ENCODE measurements at places on chromosomes 4 and X. TPM values are rescaled to one million over a fixed set of nuclear protein-coding genes. Genes with fewer than 3 reads are reported as not detected.

DNA sequence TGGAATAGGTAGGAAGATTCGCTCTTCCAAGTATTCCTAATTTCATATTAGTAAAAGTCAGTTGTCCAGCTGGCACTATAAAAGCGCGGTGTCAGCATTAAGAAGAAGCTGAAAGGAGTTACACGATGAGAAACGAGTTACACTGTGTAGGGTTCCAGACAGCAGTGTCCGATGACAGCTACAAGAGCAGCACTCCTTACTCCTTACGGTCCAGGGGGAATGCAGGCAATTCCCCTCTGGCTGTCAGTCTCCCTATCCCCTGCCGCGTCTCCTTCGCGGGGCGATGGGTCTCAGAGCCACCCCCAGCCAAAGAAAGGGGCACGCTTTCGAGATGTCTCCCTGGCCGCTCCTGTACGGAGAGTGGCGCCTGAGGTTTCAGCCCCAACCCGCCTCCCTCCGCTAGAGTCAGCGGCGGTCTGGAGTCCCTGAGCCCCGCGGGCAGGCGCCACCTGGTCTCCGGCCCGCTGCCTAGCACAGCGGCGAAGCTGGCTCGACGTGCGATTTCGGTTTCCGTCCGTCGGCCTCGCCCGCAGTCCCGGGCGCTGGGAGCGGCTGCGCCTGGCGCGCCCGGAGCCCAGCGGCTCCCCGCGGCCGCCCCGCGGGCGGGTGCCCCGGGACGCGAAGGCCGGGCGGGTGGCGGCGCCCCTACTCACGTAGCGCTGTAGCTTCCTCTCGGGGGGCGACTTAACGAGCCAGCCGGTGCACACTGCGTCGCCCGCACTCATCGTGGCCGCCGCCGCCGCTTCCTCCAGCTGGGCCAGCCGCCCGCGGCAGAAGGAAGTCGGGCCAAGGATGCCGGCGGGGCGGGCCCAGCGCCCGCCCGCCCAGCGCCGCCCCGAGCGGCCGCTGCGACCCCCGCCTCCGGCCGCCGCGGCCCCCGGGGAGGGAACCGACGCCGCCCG is at the start of gene GAB3:
Gene GAB3, minus strand, starts transcription at position 777 of the 902 bp plus-strand sequence. Its CDS starts 52 bp downstream, at position 725.
- DNase-seq: no peak

- DNase-seq: no peak
Observed at GRCh38 chr4:136319789-136320464, 1212.4 kb downstream of the PCDH18 start.

GRCh38 chr4:137866671-137867070 is 334.4 kb upstream of the PCDH18 start:
- no peak for DNase-seq

DNA sequence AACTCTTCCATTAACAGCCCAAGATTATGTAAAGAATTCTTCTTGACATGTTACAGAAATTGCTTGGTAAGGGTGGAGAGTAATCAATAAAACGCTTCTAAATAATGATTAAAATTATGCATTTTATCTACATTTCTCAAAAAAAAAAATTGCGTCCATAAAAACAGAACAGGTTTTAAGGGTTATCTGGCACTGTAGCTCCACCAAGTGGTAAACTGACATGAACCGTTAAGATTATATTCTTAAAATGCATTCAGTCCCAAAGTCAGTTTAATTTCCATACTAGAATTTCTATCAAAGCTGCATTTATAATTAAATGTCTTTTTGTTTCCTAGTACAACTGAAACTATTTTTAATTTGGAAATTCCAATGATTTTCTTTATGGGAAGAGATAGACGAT is 214.0 kb upstream of the UGT8 start:
- DNase-seq: no peak

GRCh38 chr4:142427456-142427855 is 418.6 kb downstream of the INPP4B start:
- DNase-seq: no peak

DNA sequence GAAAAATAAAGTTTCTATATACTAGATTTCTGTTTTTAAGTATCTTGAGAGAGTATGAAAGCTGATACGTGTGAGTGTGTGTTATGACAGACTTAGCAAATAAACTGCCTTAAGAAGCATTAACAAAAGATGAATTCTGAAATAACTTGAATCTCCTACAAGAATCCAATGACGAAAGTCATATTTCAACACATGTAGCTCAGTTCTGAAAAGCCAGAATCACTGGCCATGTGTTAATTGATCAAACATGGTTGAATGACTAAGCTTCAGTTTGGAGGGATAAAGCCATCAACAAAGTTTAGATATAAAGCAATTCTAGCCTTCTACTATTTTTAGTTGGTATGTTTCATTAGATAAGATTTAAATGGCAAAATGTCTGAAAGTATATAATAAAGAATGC is 88.5 kb upstream of the ETNPPL start:
- DNase-seq: no peak

DNA sequence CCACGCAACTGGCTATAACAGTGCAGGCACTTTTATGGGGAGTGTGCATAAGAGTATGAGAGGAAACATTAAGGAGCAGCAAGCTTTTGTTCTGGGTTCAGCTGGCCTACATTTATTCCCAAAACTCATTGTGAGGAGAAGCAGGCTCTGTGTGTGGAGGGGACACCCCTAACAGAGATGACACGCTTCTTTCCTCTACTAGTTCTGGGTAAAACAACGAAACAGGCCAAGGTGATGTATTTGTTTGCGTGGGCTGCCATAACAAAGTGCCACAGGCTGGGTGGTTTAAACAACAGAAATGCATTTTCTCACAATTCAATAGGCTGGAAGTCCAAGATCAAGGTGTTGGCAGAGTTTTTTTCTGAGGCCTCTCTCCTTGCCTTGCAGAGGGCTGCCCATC is 488.6 kb downstream of the MID1IP1 start:
- no peak for DNase-seq

- DNase-seq: no peak
Observed at GRCh38 chr4:173960398-173960797, 323.1 kb downstream of the FBXO8 start.

DNA sequence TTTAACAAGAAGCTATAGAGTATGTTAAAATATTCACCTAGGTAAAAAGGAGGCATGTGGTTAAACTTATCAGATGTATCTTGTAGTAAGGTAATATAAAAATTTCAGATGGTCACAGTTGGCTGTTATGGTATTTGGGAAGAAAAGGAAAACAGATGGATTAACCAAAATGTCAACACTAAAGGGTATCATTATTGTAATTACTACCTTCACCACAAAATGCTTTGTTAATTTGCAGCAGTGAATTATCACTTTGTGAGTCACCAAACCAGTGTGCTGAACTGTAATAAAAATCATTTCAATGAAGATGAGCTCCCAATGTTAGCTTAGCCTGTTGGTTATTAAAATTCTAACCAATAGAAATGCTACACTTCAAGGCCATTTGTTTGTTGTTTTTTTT is 233.9 kb downstream of the RPA4 start:
- DNase-seq: no peak

GRCh38 chr4:19301527-19301926 is 950.2 kb upstream of the SLIT2 start:
- DNase-seq: no peak

- DNase-seq: no peak
Observed at GRCh38 chr4:19650903-19651864, 600.5 kb upstream of the SLIT2 start.

DNA sequence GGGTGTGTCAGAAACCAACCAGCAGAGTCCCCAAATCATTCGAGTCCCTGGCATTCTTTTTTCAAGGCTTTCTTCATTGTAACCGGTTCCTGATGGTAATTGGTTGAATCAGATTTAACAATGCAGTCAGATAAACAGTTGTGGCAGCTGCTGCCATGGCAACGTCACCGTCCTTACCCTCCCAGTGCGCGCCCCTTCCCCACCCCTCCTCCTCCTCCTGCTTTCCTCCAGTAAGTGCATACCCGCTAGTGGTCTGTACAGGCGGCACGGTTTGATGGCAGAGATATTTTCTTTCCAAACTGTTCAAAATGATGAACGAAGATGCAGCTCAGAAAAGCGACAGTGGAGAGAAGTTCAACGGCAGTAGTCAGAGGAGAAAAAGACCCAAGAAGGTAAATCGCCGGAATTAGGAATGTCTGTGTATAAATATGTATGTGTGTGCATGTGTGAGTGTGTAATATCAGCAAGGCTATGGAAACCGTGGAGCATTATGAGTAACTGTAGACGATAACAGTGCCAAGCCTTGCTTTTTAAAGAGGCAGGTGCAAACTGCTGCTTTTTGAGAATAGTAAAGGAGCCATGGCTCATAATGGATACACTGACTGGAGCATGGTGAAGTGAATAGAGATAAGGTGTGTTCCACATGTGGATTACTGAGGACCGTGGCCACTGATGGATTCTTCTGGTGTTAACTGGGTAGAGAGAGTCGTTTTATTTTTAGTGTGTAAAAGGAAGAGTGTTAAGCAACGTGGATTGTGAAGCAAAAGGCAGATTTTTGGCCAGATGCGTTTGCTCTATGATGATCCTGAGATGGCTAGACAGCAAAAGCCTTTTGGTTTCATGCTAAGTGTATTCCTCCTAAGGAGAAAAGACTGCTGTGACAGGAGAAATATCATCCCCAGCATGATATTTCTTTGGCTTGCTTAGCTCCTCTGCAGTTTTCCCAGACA is at the start of gene ANK2:
Gene ANK2, plus strand, starts transcription at position 233 of the 950 bp plus-strand sequence. Its CDS starts 76 bp downstream, at position 309.
- peak; percentile 66 for DNase-seq

- no peak for DNase-seq
Observed at GRCh38 chr4:100100985-100101384, 89.3 kb downstream of the DDIT4L start.

- no peak for DNase-seq
Observed at GRCh38 chr4:176323511-176324160, 3.9 kb downstream of the SPCS3 start.

DNA sequence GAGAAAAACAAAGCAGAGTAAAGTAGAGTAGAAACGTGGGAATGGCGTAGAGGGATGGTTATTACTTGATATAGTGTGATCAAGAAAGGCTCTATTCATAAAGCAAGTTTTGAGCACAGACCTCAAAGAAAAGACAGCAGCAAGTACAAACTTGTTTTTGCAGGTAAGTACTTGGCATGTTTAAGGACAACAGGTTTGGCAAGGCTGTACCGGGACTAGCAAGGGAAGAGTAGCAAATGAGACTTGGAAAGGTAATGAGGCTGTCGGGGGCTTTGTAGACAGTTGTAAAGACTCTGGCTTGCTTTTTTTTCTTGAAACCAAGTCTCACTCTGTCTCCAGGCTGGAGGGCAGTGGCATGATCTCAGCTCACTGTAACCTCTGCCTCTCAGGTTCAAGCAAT is 40.9 kb downstream of the NEK1 start:
- DNase-seq: no peak

DNA sequence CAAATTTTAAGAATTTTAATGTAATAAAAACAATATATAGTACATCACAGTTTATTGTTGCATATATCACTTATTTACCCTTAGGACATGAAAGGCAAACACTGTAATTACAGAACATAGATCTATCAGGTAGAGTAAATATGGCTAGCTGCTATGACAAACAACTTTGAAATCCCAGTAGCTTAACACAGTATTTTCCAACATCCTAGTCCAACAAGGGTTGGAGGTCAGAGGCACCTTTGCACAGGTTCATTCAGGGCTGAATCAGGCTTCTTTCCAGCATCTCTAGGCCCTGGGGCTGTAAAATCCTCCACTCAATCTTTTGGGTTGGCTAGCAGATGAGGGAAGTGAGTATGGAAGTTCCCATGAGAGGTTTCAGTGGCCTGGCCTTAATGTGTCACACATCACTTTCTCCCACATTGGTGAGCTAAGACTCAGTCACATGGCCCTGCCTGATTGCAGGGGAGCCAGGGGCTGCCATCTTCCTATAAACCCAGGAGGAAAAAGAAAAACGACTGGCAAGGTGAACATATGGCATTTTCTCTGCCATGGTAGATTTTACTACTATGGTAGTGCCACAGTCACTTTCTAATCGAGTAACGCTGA is 32.9 kb downstream of the HERC6 start:
- DNase-seq: no peak

GRCh38 chrX:39067866-39068265 is 266.6 kb downstream of the MID1IP1 start:
- no peak for DNase-seq

- no peak for DNase-seq
Observed at GRCh38 chrX:24343719-24344118, 16.7 kb upstream of the SUPT20HL1 start.

DNA sequence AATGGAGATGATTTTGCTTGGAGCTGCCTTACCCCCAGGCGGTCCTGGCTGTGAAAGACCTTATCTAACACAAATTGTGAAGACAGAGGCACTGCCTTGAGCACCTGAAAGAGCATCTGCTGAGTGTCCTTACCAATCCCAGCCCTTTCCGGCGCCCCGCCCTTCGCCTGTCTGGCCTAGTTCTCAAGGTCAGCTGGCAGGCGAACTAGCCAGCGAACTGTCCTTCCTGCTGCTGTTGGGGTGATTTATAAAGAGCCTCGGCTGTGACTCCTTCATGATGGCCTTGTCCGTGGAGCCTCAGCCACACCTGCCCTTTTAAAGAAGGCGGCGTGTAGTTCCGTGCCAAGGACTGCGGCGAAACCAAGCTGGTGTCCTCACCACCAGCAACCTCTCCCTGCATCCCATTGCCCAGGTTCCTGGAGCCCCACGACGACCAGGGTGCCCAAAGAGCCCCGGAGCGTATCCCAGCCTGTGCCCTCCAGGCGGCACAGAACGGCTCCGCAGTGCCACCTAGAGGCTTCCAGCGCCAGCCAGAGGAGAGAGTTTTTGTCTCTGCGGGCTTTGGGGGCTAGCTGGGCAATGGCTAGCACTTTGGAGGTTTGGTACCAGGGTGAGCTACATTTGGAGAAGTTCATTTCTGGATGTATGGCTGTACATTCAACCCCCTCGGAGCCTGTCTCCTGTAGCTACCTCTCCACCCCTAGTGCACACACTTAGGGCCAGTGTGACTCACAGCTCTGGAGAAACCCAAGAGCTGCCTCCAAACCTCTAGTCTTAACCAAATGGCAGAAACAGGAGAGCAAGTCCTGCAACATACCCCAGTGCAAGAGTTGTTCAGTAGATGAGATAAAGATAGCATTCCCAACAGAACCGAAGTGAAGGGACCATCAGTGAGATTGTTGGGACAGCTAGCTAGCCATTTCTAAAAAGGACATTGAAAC is 36.8 kb upstream of the VMA21 start:
- DNase-seq: no peak

GRCh38 chr4:74433541-74434172 is 11.3 kb upstream of the AREG start:
- no peak for DNase-seq

- DNase-seq: no peak
Observed at GRCh38 chrX:94401426-94401825, 727.4 kb downstream of the FAM133A start.

- DNase-seq: no peak
Observed at GRCh38 chr4:74374561-74375327, 9.8 kb downstream of the EREG start.

- DNase-seq: no peak
Observed at GRCh38 chr4:102694791-102695190, 66.0 kb downstream of the MANBA start.

Gene SLC6A14
- total RNA-seq: not detected

Gene PRKX
- 10.5 TPM for total RNA-seq

Gene EVC2
- total RNA-seq: 0.54 TPM

Gene HMGB3
- 20.8 TPM for total RNA-seq

Gene CPZ
- 1.7 TPM for total RNA-seq

Gene FABP2
- total RNA-seq: not detected

Gene GPC3
- 2.3 TPM for total RNA-seq

Gene GPM6B
- total RNA-seq: 819 TPM

Measured in dorsolateral prefrontal cortex (tissue), 122 donors.